ENCODE measurements at places on chromosomes 5 and 9.
A peak's percentile ranks its signal among the peaks of the same experiment; 100 is the strongest.

GRCh38 chr9:114718801-114719221 lies 36.8 kb upstream of the TEX48 start:
- no peak for DNase-seq

GRCh38 chr5:131630208-131630962 lies 4.6 kb downstream of the RAPGEF6 start:
- no peak for DNase-seq

DNA sequence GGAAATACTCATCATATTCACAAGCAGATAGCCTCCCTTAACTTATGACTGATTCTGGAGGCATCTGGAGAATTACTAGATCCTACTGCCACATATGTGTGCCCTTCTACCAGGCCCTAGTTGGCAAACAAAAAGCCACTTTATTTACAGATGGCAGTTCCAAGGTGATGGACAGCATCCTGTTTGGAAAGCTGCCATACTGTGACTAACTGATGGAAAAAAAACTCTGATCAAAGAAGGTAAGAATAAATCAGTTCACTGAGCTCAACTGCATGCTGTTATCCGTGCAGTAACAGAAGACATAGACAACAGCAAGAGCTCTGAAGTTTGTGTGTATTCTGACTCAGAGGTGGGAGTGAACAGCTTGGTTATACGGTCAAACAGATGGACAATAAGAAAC lies 279.8 kb upstream of the POU5F2 start:
- no peak for DNase-seq

DNA sequence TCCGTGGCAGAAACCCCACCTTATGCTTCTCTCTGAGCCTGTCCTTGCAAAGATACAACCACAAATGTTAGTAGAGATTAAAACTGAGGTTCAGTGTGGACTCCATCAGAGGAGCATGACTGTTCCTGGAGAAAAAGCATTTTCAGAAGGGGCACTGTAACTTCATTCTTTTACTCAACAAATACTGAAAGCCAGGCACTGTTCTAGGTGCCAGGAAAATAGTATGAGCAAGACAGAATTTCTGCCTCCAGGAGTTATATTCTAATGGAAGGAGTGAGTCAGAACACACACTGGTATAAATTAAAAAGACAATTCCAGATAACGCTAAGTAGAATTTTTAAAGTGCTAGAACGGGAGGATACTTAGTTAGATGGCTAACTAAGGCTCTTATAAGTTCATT lies 251.4 kb upstream of the GAS1 start:
- DNase-seq, result no peak

GRCh38 chr5:144203750-144204596 lies 33.3 kb downstream of the KCTD16 start:
- peak; percentile 47 for DNase-seq

DNA sequence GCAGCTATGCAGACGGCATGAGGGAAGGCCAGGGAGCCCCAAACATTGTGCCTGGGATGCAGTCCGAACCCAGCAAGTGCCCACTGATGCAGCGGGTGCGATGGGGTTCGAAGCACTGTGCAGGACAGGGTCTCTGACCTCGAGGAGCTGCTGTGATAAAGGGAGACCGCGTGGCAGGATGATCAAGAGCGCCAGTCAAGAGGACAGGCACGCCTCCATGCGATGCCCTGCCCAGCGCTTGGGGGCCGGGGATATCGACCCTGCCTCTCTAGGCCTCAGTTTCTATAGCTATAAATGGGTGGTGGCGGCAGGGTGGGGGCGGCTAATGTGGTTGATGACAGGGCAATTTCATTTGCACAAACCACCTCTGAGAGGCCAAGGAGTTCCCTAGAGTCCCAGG lies 84.7 kb upstream of the BARHL1 start:
- no peak for DNase-seq

DNA sequence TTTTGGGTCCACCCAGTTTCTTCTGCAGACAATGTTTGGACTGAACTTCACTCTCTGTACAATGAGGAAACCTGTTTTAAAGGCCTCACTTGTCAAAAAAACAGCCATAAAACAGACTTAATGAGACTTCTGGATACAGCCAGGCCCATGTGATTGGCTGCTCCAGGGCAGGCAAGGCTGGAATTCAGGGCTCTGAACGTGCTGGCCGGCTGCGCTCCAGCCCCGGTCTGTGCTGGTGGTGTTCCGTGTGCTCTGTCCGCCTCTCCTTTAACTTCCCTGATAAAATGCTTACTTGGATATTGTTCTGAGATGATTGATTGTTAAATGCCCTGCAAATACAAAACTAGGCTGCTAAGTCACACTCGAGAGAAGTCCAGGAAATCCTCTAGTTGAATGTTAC lies 131.2 kb upstream of the KLF4 start:
- no peak for DNase-seq

DNA sequence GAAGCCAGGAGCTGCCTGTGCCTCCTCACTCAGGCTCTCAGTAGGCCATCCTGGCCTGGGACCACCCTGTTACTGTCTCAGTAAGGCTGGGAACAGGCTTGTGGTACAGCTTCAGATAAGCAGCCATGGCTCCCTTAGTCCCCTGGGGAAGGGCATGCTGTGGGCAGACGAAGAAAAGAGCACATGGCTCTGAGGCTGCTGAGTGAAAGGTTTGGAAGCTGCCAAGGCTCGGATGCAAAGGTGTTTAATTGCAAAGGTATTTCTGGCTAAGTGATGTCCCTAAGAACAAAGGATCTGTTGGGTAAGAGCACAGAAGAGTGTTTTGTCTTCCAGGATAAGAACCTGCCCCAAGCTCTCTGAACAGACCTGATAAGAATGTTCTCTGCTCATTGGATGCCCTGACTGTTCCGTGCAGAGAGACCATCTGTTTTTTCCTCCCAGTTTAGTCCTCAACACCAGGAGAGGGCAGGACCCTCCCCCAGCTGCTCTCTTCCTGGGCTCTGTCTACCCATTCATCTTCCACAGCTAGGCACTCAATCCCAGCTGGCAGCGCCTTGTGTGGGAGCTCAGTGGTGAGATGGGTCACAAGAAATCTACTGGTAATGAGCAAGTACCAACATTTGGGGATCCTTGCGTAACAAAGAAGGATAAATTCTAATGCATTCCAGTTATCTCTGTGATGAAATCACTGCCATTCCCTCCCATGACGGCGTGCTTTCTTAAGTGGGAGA lies 17.7 kb downstream of the ANGPTL2 start:
- DNase-seq, result no peak

DNA sequence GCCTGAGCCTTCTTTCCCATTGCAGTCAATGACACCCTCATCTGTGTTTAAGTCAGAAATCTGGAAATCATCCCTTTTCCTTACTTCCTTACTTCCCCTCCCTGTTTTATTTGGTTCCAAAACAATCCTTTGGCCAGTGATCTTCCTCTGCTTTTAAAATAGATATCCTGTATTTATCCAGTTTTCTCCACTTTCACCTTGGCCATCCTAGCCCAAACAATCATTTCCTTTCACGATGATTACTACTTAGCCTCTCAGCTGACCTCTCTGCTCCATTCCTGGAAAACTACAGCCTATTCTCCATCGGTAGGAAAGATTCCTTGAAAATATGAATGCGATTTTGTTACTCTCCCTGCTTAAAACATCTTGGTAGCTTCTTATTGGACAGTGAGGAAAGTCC lies 565.4 kb downstream of the TLR4 start:
- peak; percentile 1 for DNase-seq

DNA sequence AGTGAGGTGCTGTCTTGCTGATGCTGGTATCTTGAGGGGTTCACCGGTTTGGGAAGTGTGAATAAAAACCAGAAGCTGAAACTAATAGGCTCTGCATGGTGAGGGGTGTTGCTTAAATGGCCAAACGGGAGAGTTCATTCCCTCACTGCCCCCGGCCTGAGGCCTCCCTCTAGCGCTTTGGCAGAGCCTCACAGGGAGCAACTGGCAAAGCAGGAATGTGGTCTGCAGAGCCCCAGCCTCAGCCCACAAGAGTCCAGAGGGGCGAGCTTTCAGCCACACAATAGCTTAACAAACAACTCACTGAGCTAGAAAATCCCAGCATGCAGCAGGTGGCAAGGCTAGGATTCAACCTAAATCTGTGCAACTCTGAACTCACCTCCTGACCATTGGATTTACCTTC lies 234.8 kb downstream of the MED10 start:
- no peak for DNase-seq

GRCh38 chr5:16411235-16411634 lies 54.4 kb downstream of the ZNF622 start:
- DNase-seq, result no peak

- DNase-seq, result no peak
These were observed 308.9 kb downstream of the SLIT3 start for GRCh38 chr5:168992016-168992415.

- no peak for DNase-seq
These were observed 9.5 kb downstream of the EXOSC3 start for GRCh38 chr9:37775216-37775919.

DNA sequence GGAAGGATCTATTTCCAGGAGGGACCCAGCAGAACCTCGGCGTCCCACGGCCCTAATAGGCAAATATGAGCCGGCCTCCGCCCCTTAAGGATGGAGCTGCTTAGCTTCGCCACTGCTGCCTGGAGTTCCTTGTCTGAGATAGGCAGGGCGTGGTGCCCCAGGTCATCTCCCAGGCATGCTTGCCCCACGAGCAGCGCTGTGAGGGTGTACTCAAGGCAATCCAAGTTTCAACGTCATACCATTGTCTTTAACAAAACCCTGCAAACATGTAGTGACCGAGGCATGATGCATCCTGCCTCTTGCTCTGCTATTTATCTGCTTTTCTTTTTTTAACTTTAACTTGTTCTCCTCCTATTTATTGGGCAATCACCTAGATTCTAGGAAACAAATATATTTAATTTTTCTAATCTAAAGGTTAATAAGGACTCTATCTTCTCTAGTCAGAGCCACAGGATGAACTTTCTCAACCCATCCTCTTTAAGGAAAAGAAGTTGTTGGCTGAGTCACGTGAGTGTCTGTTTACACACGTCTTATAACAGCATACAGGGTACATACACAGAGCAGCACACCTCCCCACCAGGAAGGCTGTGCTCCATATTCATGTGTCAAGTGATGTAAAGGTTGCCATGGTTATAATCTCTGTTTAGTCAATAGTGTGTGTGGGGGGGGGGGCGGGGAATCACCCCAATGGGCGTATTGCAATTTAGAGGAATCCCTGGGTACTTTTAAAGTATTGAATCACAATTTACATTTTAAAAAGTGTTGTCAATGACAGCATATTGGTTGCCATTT lies 27.3 kb upstream of the ZSWIM6 start:
- no peak for DNase-seq

GRCh38 chr5:145976431-145977155 lies 40.2 kb downstream of the SH3RF2 start:
- no peak for DNase-seq

- no peak for DNase-seq
These were observed 18.9 kb downstream of the IPPK start for GRCh38 chr9:92650839-92651621.
